ENCODE measurements at places on chromosomes 7 and 10. TPM values are rescaled to one million over a fixed set of nuclear protein-coding genes. Genes with fewer than 3 reads are reported as not detected.

DNA sequence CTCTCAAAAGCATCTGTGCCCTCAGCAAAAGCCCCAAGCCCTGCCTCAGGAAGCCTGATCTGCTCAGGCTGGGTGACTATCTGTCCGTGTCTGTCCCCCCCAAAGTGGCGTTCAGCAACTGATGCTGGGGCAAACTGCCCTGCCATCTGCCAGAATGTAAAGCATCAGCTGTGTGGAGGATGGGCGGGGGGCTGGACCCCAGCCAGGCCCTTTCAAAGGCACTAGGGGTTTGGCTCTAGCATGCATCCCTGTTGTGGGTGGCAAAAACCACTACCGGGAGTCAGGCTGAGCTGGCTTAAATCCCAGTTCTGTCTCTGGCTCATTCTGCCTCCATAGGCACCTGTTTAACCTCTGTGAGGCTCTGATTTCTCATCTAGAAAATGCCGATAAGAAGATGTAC, 35.5 kb downstream of the GPRIN2 start:
- no peak for DNase-seq

DNA sequence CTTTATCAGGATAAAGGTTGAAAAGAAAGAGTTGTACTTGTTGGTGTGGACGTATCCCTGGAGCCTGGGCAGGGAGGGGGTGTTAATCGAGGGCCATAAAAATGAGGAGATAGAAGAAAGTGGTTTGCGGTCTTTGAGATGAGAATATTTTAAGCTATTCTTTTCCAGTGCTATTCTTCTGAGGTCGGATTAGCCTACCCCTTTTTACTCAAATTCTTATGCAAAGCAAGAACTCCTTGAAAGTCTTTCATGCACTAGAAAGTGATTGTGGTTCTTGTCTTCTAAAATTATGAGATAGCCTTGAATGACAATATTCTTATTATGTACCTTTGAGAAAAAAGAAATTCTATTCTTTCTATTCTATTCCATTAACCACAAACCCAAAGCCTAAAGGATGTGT, 201.3 kb upstream of the SEMA3C start:
- DNase-seq, result no peak

GRCh38 chr7:30549931-30550493, 44.7 kb upstream of the GARS1 start:
- DNase-seq, result no peak

DNA sequence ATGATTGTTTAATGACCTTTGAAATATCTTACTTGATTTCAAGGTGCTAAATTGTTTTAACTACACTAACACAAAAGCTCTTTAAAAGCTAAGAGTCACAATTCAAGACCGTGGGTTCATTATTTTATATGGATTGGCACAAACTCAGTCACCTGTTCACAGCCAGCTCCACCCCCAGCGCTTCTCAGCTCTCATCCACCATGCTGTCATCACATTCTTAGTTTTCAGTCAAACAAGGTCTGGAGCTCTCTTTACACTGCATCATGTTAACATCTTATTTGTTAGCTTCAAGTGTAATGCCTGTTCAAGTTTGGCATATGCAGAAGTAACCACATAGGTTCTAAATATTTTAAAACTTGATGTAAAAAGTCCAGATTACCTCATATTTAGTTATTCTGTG, 180.9 kb upstream of the LRRTM3 start:
- no peak for DNase-seq

GRCh38 chr7:142927085-142927745, 6.3 kb downstream of the TRPV5 start:
- DNase-seq, result no peak

DNA sequence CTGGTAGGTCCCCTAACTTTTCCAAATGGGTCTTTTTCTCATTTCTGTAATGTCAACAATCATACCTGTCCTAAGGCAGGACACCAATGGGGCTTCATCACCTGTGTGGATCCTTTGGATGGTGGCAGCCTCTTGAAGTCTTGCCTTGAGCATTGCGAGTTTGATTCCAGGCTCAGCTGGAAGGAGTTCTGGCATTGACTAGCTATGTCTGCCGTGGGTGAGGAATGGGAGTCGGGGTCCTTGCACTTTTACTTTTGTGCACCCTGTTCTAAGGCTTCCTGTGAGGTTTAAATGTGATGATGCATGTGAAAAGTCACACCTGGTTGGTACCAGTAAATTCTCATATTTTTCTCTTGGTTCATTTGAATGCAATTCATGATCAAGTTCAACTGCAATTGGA, 55.9 kb upstream of the CTBP2 start:
- no peak for DNase-seq

DNA sequence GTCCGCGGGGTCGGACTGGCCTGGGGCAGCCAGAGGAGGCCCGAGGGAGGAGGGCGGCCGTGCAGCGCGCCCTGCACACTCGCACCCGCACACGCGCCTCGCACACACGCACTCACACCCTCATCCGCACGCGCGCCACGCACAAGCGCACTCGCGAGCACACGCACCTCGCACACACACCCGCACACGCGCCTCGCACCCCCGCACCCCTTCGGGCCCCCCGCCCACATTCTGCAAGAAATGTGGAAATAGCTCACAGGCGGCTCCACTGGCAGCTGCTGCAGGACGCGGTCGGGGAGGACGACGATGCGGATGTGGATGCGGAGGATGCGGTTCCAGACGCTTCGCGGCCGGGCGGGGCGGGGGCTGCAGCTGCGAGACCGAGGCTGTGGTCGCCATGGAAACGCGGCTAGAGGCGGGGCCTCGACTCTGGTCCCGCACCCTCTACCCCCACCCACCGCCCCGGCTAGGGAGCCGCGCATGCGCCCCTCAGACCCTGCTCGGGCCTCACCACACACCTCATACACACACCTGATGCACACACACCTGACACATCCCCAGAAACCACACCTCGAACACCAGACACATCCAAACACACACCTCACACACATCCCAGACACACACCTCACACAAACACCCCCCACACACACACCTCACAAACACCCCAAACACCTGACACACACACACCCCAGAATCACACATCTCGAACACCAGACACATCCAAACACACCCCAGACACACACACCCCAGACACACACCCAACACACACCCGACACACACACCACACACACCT, at the start of gene CALY:
Gene CALY, minus strand, starts transcription at position 320 of the 793 bp plus-strand sequence. CDS start 7,907 bp downstream, outside the sequence.
- DNase-seq, result peak; percentile 49

- no peak for DNase-seq
Measured at GRCh38 chr10:112778579-112778978, 171.5 kb upstream of the TCF7L2 start.

DNA sequence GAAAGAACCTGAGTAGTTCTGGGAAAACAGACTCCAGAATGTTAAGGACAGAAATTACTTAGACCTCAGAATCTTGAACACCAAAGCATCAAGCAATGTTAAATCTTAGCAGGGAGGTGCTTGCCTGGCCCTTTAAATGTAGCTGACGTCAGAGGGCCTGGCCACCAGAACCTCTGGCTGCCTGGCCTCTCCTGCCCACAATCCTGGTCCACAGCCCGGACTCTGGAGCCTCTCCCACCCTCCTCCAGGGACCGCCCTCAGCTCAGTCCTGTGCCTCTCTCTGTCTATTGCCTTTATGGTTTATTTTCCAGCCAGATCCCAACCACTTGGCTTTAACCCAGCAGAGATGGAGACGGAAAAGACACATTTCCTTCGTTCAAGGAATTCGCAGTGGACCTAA, 42.2 kb upstream of the EGR2 start:
- no peak for DNase-seq

DNA sequence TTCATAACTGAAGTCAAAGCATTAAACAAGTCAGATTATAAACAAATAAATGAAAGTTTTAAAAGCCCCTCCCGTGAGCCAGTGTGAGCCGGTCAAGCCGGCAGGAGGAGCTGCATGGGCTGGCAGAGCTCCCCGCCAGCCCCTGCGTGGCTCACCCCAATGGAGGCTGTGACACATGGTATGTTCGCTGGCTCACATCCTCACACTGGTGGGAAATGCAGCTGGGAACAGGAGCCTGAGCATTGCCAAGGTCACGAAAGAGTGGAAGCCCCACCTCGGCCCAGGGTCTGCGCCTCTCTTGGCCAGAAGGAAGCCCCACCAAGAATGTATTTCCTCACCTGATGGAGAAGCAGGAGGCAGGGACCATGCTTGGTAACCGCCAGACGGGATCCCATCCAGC, 261.7 kb upstream of the TCERG1L start:
- no peak for DNase-seq

DNA sequence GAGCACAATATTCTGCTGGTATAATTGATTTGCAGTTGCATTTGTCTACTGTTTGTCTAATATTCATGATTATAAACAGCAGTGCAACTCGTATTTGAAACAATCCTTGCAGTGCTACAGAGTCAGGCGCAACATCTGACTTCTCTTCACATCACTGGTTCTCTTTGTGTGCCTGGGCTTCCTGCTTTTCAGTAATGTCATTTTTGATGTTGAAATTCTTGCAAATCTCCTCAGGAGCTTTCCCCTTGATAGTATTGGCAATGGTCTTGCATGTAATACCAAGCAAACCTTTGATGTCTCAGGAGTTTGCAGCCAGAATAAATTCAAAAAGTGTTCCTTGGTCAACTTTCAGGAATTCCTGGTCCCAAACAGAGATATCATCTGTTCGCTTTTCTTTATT, 20.2 kb downstream of the HPS6 start:
- DNase-seq, result no peak

DNA sequence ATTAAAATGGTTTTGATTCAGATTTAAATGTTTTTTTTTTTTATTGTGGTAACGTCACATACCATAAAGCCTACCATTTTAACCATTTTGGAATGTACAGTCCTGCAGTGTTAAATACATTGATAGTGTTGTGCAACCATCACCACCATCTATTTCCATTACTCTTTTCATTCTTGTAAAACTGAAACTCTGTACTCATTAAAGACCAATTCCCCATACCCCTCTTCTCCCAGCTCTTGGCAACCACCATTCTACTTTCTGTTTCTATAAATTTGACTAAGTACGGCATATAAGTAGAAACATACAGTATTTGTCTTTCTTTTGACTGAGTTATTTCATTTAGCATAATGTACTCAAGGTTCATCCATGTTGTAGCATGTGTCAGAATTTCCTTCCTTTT, 96.2 kb downstream of the EXOC4 start:
- no peak for DNase-seq

DNA sequence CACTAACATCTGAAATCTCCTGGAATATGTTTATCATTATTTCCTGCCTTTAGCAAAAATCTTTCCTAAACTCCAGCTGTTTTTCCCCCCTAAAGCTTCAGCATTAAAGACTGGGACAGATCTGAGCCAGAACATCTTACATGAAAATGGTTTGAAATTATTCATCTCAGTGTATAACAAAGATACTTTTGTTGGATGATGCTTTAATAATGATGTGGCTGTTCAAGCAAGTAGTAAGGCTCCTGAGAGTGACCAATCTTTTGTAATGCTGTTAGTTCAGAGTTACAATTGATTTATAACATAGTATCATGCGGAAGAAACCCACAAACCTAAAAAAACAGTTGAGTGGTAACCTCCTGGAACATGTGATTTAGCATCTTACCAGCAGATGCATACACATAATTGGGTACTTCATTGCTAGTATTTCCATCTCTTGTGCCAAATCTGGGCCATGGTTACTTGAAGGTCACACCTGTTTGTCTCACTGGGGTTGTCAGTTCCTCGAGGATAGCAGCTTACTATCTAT, 1.5 kb downstream of the BZW2 start:
- no peak for DNase-seq

DNA sequence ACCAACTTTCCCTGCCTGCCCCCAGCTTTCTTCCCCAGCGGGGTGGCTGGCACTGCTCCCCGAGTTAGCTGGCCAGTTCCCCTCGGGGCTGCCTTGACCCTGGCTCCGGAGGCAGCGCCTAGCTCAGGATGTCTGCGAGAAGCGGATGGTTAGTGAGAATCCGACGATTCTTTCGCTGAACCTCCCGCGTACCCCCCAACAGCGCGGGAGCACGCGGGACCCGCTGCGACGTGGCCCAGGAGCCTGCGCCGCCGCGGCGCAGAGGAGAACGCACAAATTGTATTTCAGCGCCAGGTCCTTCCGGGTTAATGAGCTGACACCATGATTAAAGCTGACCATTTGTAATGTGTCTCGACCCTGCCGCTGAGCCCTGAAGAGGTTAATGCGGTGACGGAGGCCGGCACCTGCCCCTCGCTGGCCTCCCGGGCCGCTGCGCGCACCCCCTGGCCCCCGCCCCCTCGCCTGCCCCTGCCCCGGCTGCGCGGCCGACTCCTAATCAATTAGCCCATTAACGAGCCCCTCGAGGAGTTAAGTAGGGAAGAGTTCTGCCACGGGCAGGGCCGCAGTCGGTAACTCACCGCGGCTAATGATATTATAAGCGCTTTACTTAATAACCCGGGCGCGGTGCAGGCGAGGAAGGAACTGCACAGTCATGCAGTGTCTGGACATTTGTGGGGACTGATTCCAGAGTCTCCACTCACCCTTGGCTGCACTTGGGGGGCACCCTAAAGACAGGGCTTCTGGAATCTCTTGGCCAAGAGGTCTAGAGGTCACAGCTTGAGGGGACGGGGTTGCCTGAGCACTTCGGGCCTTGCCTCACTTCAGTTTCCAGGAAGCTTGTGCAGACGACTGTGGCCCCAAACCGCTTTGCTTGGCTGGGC, 1.7 kb upstream of the HMX2 start:
- DNase-seq, result no peak

DNA sequence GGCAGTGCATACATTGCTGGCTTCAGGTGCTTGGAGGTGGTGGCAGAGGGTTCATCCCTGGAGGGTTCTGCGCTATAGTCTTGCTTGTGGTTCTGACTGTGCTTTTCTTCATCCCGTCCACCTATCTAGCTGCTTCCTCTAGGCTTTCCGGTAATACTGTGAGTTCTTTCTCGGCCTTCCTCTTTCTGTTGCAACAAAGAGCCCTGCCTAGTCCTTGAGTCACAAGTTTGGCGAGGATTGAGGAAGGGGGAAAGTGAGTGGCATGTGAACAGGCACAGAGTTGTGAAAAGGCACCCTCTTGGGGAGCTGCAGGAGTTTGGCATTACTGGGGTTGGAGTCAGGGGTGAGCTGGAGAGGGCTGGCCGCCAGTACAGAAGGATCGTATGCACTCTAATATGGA, 123.0 kb downstream of the SH2D4B start:
- no peak for DNase-seq

DNA sequence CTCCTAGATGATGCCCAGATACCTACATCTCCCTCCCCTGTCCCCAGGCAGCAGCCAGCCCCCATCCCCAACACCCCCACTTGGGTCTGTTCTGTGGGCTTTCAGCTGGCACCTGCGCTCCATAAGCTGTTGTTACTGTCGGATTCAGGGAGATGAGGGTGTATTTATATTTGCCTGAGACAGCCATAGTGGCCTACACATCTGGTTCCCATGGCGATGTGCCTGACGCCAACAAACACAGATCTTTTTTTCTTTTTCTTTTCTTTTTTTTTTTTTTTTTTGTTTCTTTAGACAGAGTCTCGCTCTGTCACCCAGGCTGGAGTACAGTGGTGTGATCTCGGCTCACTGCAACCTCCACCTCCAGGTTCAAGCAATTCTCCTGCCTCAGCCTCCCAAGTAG, 73.1 kb downstream of the CLIP2 start:
- DNase-seq, result no peak

NUTM2B gene
- 0.09 TPM for polyA plus RNA-seq

HYAL4 gene
- polyA plus RNA-seq, result 0.30 TPM

TES gene
- 41.3 TPM for polyA plus RNA-seq

OPN4 gene
- 0.09 TPM for polyA plus RNA-seq

AMZ1 gene
- 0.07 TPM for polyA plus RNA-seq

AGMO gene
- polyA plus RNA-seq, result 0.37 TPM

SHOC2 gene
- 31.0 TPM for polyA plus RNA-seq
